ENCODE measurements at places on chromosomes 5 and 9. TPM values are rescaled to one million over a fixed set of nuclear protein-coding genes. Genes with fewer than 3 reads are reported as not detected.

DNA sequence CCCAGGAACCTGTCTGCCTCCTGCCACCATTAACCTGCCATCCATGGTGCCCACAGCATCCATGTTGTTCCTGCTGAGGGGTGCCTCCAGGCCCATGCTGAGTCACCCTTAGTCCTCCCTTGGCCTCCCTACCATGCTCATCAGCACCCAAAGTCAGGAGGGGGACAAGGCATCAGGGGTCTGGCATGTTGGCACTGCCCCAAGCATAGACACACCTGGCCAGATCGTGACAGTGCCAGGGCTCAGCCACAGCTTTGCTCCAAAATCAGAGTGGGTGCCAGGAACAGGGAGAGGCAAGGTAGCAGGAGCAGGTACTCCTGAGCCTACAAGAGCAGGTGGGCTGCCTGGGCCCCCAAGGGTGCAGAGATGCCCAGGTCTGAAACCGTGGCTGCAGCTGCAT, 566.6 kb downstream of the TLE1 start:
- no peak for DNase-seq

The TMEM252 gene
- not detected for total RNA-seq

DNA sequence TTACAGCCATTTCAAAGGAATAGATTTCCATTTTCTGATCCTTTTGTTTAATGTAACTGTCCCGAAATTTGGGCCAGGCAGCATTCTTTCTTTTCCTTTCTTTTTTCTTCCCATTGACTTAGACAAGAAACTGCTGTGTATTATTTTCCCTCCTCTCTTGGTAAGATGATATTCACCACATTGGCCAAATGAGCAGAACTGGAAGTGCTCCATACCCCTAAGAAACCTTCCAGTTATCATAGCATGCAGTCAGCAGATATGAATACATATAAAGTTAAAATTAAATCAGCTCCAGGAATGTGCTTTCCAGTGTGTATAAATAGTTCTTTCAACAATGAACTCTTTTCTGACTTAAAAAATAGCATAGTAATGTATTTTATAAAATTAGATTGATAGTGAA, 168.5 kb upstream of the GAS1 start:
- no peak for DNase-seq

DNA sequence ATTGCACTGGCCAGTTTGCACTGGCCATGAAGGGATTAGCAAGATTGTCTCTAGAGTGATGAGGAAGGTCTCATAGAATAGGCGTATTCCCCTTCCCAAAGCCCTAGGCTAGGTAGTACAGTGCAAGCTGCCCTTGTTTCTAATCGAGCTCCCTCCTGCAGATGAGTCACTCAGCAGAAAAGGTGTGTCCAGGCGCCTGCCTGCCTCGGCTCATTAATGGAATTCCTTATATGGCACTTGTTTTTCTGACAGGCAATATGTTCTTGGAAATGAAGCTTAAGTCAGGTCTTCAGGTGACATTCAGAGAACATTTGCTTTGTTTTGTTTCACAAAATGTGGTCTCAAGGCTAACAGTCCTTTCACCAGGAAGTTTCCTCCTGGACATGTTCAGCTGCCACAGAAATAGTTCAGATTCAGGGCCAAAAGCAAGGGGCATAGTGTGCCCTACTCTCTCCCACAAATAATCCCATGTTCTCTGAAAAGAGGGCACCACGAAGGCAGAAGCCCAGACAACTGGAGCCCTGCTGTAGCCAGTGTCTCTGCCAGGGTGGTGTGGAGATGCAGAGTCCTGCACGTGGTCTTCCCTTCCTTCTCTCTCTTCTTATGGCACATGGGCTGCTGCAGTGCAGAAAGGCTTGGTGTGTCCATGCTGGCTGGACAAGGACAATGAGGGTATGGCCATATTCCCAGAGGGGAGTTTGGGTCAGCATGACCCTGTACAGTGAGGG, 281.1 kb upstream of the MAP3K1 start:
- peak; percentile 83 for DNase-seq

Measured in kidney epithelial cell (primary cell).